NCI-H345 (cell line): ENCODE measurements at places on chromosomes 6 and 20.

- DNase-seq: no peak
These were observed 70.9 kb upstream of the UFL1 start for GRCh38 chr6:96450770-96451130.

DNA sequence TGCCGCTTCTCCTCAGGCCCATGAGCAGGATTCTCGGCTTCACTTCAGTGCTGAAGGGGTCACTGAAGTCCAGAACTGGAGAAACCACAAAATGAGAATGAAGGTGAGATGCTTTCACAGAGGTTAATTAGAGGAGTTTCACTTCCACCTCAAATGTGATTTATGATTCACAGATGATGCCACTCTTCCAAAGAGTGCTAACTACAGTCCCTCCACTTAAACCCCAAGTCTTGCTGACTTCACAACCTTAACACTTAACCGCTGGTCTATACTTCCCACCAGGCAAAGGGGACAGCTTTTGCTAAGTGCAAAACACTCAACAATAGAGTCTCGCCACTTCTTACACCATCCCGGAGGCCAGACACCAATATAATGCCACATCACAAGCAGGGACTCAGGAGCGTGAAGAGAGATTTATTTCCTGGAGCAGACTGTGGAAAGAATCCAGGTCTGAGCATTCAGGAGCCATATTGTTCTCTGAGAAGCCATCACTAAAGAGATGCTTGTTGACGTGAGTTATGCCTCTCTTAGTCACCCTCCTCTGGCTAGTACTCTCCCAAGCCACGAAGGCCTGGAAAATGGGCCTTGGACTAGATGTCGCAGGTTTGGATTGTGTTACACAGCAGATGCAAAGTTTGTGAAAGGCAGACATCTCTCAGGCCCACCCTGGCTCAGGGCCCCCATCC, 24.4 kb downstream of the RRAGD start:
- DNase-seq: no peak

- DNase-seq: no peak
These were observed 64.2 kb upstream of the CCN6 start for GRCh38 chr6:111989743-111990142.

DNA sequence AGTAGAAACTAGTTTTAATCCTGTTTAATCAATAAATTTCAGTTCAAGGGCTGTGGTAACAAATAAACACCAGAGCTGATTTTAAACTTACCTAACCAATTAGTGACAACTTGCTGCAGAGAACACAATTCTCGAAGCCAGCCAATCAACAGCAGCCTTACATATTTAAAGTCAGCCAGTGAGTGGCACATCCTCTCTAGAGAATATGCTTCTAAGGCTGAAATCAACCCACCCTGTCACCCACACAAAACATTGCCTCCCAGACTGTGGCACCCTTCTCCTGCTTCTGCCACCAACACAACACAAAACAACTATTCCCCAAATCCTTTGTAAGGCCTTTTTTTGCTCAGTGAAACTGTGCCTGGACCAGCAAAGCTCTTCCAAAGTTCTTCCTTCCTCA, 306.0 kb downstream of the EYA4 start:
- no peak for DNase-seq

DNA sequence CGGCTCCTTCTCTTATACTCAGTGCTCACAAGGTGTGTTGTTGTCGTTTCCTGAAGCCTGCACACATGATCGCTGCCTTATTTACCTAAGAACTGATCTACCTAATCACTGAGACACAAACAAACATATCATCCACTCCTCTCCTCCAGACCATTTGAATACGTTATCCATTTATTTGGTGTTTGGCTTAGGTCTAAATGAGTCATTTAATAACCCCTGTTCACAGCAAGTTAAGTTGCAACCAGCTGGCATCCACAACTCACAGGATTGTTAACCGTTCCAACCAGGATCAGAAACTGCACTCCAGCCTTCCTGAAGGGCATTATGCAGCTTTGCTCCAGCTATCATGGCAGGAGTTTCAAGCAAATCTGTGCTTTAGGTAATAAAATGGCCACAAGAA, 511.1 kb upstream of the MAP3K7 start:
- peak; percentile 73 for DNase-seq

GRCh38 chr20:18728165-18728869, 85.3 kb upstream of the SCP2D1 start:
- no peak for DNase-seq

DNA sequence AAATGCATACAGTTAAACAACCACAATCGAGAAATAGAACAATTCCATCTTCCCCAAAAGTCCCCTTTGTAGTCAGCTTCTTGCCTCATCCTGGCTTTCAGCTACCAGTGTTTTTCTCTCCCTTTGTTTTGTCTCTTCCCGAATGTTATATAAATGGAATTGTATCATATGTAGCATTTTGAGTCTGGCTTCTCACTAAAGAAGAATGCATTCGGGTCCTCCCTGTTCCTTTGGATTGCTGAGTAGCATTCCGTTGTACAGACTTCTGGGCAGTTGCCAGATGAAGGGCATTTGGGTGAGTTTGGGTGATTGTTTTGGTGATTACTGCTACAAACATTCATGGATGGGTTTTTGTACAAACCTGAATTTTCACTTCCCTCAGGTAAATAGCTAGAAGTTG, 27.8 kb downstream of the PRPH2 start:
- DNase-seq: no peak

DNA sequence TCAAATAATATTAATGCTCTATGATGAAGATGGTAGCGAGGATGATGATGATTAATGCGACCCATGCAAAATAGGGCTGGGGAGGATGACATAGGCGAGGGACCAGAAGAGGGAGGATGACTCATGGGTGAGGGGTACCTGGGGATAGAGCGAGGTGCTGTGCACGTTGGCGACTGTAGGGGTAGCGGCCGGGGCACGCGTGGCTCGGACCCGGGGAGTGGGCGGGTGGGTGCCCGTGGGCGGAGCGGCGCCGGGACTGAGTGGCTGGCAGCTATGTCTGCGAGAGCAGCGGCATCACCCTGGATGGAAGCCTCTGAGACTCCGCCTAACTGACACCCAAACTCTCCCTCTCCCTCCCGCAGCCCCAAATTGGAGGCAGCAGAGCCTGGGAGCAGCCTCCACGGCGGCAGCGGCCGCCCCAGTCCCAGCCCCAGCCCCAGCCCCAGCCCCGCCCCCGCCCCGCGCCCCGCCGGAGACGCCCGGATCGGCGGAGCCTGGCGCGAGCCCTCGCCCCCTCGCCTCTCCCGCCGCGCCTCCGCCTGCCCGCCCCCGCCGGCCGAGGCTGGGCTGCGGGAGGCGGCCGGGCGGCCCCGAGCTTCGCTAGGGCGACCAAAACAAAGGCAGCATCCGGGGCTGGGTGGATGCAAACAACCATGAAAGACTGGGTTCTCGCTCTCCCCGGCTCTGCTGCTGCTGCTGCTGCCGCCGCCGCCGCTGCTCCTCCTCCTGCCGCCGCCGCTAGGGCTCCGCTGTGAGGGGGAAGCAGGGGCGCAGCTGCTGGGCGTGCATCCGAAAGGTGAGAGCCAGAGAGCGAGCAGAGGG, at the start of gene RIMS1:
RIMS1 (plus strand) TSS at position 367 of the 822 bp plus-strand sequence. CDS start 474 bp downstream, outside the sequence.
- peak; percentile 38 for DNase-seq

DNA sequence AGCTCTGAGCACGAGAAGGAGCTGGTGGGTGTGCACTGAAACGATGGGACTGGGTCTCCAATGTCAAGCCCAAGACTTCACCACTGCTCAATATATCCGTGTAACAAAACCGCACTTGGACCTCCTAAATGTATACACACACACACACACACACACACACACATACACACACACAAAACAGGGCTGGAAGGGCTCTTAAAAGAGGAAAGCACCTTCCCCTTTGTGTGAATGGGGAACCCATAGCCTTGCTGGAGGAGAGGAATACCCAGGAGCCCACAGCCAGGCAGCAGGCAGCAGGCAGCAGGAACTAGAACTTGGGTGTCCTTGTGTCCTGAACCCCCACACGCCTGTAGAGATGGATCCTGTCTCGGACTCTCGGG, 29.8 kb downstream of the TGM2 start:
- DNase-seq: no peak
